ENCODE measurements at places on chromosomes 1 and 21. TPM values are rescaled to one million over a fixed set of nuclear protein-coding genes. Genes with fewer than 3 reads are reported as not detected.

Gene FCRL4
- not detected for total RNA-seq

Gene ZNF593OS
- 41.3 TPM for total RNA-seq

Gene RNF186
- not detected for total RNA-seq

Gene OR2T35
- total RNA-seq: not detected

Gene HSPB7
- total RNA-seq: 5.3 TPM

Gene LHX8
- not detected for total RNA-seq

Gene LRP8
- total RNA-seq: 52.0 TPM

Gene TRIM67
- 31.0 TPM for total RNA-seq

Gene GPX7
- total RNA-seq: 96.0 TPM

Gene TRIM46
- total RNA-seq: 5.7 TPM

Gene ALG14
- total RNA-seq: 4.1 TPM

Gene BTBD19
- total RNA-seq: 5.7 TPM

Gene APH1A
- 68.5 TPM for total RNA-seq

Gene GSTM5
- total RNA-seq: 16.9 TPM

Gene ELAPOR1
- 7.4 TPM for total RNA-seq

Gene ADCY10
- 0.49 TPM for total RNA-seq

Gene NBPF10
- 2.0 TPM for total RNA-seq

Gene ALPL
- total RNA-seq: 12.6 TPM

Gene ISG20L2
- 14.7 TPM for total RNA-seq

Gene SPRR3
- not detected for total RNA-seq

Gene EPHA10
- total RNA-seq: 9.4 TPM

Gene SDC3
- total RNA-seq: 49.3 TPM

Gene CD1B
- not detected for total RNA-seq

Gene NR1I3
- total RNA-seq: not detected

Gene HCN3
- 7.4 TPM for total RNA-seq

Gene CGN
- 27.3 TPM for total RNA-seq

Gene CFAP107
- not detected for total RNA-seq

Gene SERTAD4
- 9.3 TPM for total RNA-seq

Gene SELENON
- total RNA-seq: 44.3 TPM

Gene LRRC53
- total RNA-seq: 0.11 TPM

Gene SELL
- 5.2 TPM for total RNA-seq

Gene PSMB2
- total RNA-seq: 28.3 TPM

Gene TENT5C
- 29.2 TPM for total RNA-seq

Gene CYP4A11
- total RNA-seq: not detected

Measured in camera-type eye (tissue), 1 donor.